IPS-NIHi11 (cell line): ENCODE measurements at places on chromosomes 2 and 18.

DNA sequence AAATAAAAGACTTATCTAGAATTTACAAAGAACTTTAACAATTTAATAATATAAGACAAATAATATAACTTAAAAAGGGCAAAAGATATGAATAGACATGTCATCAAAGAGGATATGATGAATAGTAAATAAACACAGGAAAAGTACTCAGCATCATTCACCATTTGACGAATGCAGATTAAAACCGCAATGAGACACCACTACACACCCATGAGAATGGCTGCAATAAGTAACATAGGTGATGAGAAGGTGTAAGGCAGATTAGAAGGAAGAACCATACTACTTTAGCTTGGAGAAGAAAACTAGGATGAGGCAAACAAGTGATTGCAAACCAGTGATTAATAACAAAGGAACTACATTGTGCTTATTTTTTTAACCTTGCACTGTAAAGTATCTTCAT lies 152.0 kb downstream of the CYRIA start:
- no peak for DNase-seq

DNA sequence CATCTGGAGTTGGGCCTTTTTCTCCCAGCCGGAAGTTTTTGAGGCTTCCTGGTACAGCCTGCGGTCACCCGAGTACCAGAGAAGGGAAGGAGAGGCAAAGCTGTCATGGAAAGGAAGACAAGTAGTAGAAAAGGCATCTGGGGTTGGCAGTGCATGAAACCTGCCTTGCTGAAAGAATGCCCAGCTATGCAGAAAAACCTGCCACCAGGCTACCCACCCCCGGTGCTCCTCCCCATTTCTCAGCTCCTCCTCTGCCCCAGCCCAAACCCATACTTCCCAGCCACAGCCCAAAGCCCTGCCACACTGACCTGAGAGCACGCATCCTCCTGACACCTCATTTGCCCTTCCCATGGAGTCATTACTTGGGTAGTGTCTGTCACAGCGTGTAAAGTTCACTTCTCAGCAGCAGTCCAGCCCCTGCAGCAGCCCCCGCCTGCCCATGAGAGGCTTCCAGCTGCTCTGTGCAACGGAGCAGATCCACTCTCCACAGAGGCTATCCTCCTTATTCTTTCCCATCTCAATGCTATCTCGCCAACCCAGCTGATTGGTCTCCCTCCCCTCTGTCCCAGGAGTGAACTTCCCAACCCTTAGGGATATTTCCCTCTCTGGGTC lies 40.4 kb upstream of the MAL start:
- no peak for DNase-seq

GRCh38 chr2:178517496-178517895 lies 37.2 kb downstream of the PLEKHA3 start:
- DNase-seq, result no peak

DNA sequence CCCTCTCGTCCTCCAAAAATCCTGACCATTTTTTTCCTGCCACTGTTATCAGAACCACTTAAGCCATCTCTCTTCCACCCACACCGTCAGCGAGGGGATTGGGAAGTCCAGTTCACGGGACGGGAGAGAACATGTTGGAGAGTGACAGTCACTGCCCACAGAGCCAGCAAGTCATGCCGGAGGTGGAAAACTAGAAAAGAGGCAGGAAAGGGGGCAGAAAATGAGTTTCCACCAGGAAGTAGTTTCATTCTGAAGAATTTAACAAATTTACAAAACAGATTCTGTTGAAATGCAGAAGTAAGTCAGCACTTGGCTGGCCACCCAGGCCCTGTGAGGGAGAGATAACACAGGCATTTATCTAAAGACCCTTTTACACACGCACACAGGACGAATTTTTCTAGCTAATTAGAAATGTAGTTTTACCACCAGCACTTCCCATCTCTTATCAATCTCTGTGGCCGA lies 431.3 kb downstream of the TSN start:
- no peak for DNase-seq

- DNase-seq, result no peak
Observed at GRCh38 chr2:27509326-27509725, 12.7 kb downstream of the GCKR start.

DNA sequence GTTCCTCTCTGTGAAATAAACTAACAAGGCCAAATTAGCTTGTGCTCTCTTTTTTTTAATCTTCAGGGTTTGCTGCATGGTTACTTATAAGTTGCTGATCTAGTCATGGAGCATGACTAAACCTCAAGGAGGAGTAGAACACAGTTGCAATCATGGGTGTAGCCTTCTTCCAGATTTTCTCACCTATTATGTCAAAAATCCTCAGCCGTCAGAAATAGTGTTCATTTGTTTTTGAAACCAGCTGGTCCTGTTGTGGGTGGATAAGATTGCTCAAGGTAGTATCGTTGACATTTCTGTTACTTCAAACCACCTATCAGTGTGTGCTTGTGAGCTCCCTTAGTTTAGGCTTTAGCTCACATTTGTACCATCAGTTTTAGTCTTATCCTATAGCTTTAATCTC lies 11.2 kb downstream of the RELCH start:
- no peak for DNase-seq

DNA sequence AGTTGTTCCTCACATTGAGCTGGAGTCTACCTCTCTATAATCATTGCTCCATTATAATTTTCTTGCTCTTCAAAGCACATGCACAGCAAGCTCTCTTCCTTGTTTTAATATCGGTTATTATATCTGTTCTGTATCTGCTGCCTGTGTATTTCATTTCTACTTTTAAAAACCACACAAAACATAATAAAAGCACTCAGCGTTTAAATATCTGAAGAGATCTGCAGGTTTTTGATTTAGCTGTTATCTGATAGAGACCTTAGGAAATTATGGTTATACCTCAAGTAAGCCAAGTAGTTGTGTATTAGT lies 49.0 kb downstream of the SERPINB7 start:
- DNase-seq, result no peak
